ENCODE measurements at places on chromosomes 1 and 21.

GRCh38 chr1:48697066-48697707 is 79.5 kb downstream of the BEND5 start:
- no peak overlapping the region for H3K27ac ChIP-seq
- no peaks in the 10 kb centered on the region for H3K4me1 ChIP-seq
- H3K27me3 ChIP-seq = peaks cover 3% of the 10 kb centered on the region
- DNase-seq = peak; percentile 74
- H3K4me3 ChIP-seq = no peak overlapping the region

- no peaks in the 10 kb centered on the region for H3K4me1 ChIP-seq
- H3K36me3 ChIP-seq = no peaks in the 10 kb centered on the region
- H3K27me3 ChIP-seq = no peaks in the 10 kb centered on the region
- no peak overlapping the region for H3K4me3 ChIP-seq
Measured at GRCh38 chr1:103162360-103162759, 54.0 kb upstream of the COL11A1 start.

DNA sequence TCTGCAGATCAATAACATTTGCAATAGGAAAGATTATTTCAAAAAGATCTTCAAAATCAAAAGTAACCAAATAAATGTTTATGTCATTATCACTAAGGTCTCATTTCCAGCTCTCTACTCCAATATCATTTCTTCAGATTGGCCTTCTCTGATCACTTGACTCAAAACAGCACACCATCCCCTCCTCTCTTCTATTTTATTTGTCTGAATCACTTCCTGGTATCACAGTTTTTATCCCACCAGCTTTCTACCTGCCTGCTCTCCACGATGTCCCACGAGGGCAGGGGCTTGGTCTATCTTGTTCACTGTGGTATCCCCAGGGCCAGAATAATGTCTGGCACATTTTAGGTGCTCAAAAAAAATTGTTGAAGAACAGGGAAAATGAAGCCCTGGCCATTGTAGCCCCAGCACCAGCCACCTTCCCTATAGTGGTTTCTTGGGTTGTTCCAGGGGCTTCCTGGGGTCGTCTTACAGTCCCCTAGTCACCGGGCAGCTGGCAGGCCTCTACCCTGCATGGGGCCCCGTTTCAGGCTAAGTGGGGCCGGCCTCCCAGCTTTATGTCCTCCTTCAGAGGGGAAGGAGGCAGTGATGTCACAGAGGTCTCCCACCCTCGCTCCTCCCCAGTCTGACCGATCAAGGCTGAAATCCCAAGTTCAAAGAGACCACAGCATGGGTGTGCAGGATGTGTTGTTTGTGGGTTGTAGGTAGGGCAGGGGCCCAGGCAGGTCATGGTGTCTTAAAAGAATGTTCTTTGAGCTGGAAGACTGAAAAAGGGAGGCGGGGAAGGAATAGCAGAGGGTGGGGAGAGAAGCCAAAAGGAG is 3.5 kb upstream of the PADI1 start:
- H3K4me1 ChIP-seq = peaks cover 41% of the 10 kb centered on the region
- peak overlapping the region; percentile 79 for H3K27ac ChIP-seq
- DNase-seq = peak; percentile 65

- DNase-seq = no peak
- peaks cover 33% of the 10 kb centered on the region for H3K27me3 ChIP-seq
- no peaks in the 10 kb centered on the region for H3K4me1 ChIP-seq
- H3K4me3 ChIP-seq = no peak overlapping the region
- no peaks in the 10 kb centered on the region for H3K36me3 ChIP-seq
Measured at GRCh38 chr1:236051242-236051791, 13.6 kb downstream of the NID1 start.

- H3K27ac ChIP-seq = no peak overlapping the region
- no peak overlapping the region for H3K4me3 ChIP-seq
- no peaks in the 10 kb centered on the region for H3K36me3 ChIP-seq
- no peaks in the 10 kb centered on the region for H3K27me3 ChIP-seq
- peaks cover 1% of the 10 kb centered on the region for H3K4me1 ChIP-seq
Measured at GRCh38 chr21:16179773-16180172, 450.0 kb downstream of the USP25 start.

DNA sequence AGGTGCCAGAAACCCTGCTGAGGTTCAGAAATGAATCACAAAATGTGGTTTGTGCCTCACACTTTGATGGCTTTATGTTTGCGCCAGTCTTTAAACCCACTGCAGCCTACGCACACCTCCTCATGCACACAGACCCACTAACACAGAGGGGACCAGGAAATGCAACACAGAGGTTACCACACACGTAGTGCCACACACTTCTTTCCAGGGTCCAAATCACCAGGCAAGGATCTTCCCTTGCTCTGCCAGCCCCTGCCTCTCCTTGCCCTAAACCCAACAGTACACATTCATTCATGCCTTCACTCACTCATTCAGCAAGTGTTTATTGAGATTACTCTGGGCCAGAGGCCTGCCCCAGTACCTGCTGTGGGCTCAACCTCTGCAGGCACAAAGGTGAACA is 17.5 kb downstream of the MAB21L3 start:
- no peak for DNase-seq
- H3K4me3 ChIP-seq = peak overlapping the region; percentile 17
- peaks cover 6% of the 10 kb centered on the region for H3K27me3 ChIP-seq
- H3K4me1 ChIP-seq = peaks cover 27% of the 10 kb centered on the region
- no peaks in the 10 kb centered on the region for H3K36me3 ChIP-seq

- H3K4me1 ChIP-seq = no peaks in the 10 kb centered on the region
- no peak overlapping the region for H3K4me3 ChIP-seq
- no peak for DNase-seq
- peaks cover 12% of the 10 kb centered on the region for H3K27me3 ChIP-seq
Measured at GRCh38 chr1:29388170-29388569, 151.8 kb downstream of the PTPRU start.

DNA sequence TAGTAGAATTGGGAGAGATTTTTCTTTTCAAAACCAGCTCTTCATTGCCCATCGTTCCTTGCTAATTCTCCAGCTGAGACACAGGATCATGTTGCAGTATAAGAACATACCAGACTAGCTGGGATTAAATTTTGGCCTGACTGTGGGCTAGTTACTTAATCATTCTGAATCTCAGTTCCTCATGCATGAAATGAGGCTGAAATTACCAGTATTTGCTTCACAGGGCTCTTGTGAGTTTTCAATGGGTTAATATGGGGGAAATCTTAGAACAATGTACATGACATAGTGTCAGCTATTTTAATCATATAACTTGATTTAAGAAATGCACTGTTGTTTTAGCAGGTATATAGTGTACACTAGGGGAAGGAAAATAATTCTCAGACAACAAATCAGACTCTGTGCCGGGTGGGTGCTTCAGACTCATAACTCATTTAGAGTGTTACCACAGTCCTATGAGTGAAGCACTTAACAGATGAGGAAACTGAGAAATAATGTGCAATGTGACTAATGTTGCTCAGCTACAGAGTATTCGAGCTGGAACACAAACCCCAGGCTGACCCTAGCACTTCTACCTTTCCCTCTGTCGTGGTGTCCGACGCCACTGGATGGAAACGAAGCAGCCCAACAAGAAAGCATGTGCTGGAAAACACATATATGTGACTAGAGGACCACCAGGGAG is 137.6 kb upstream of the SGIP1 start:
- H3K4me1 ChIP-seq = peaks cover 9% of the 10 kb centered on the region
- no peak overlapping the region for H3K4me3 ChIP-seq
- no peak for DNase-seq
- peaks cover 2% of the 10 kb centered on the region for H3K27me3 ChIP-seq
- peaks cover 2% of the 10 kb centered on the region for H3K36me3 ChIP-seq

DNA sequence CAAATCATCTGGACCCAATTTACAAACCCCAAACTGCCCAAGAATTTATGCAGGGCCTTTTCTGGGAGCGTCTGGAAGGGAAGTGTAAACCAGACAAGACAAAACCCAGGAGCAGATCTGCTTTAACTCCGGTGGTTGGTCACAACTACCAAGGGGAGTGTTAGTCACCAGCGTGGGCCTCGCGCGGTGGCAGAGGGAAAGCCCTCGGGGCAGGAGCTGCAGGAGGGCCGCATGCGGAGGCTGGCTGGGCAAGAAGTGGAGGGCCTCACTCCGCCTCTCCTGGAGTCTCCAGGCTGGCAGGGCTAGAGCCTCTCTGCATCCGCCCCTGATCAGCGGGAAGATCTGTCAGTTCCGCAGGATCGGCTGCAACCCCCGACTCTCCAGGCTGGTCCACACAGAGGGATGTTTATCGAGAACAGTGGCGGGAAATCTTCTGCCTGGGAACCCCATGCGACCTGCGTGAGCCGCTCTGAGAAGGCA is 2.0 kb downstream of the COL24A1 start:
- H3K27ac ChIP-seq = no peak overlapping the region
- DNase-seq = no peak
- H3K27me3 ChIP-seq = peaks cover 40% of the 10 kb centered on the region
- H3K4me1 ChIP-seq = peaks cover 6% of the 10 kb centered on the region
- H3K4me3 ChIP-seq = no peak overlapping the region

- H3K4me3 ChIP-seq = peak overlapping the region; percentile 92
- H3K36me3 ChIP-seq = peaks cover 34% of the 10 kb centered on the region
- H3K27ac ChIP-seq = peak overlapping the region; percentile 93
- DNase-seq = no peak
Measured at GRCh38 chr21:44352253-44352860, 1.1 kb upstream of the TRPM2 start.

DNA sequence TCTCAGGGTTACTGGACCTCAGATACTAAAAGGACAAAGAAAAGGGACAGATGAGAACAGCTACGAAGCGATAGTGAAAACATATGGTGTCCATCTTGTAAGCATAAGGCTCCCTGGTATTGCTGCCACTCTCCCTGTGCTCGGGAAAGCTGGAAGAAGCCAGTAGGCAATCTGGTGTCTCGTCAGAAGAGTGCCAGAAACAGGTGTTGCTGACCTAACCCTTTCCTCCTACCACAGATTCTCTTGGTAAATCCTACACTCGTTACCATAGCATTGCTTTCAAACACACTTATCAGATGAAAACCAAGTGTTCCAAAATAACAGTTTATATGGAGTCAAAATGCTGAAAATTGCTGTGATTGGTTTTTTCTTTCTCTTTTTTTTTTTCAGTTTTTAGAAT is 146.3 kb downstream of the NRIP1 start:
- H3K27ac ChIP-seq = no peak overlapping the region
- no peaks in the 10 kb centered on the region for H3K4me1 ChIP-seq
- H3K27me3 ChIP-seq = no peaks in the 10 kb centered on the region
- DNase-seq = no peak

- peaks cover 9% of the 10 kb centered on the region for H3K36me3 ChIP-seq
- H3K27ac ChIP-seq = no peak overlapping the region
- peaks cover 3% of the 10 kb centered on the region for H3K4me1 ChIP-seq
- no peak overlapping the region for H3K4me3 ChIP-seq
Measured at GRCh38 chr1:45887156-45887842, 83.9 kb downstream of the MAST2 start.

- no peak overlapping the region for H3K27ac ChIP-seq
- H3K4me1 ChIP-seq = no peaks in the 10 kb centered on the region
- peaks cover 2% of the 10 kb centered on the region for H3K27me3 ChIP-seq
- no peak overlapping the region for H3K4me3 ChIP-seq
- no peaks in the 10 kb centered on the region for H3K36me3 ChIP-seq
- DNase-seq = no peak
Measured at GRCh38 chr1:99599678-99600175, 46.2 kb upstream of the PALMD start.

GRCh38 chr1:220521778-220522177 is 6.2 kb upstream of the MARK1 start:
- H3K36me3 ChIP-seq = no peaks in the 10 kb centered on the region
- DNase-seq = no peak
- no peaks in the 10 kb centered on the region for H3K4me1 ChIP-seq
- peaks cover 34% of the 10 kb centered on the region for H3K27me3 ChIP-seq
- H3K4me3 ChIP-seq = no peak overlapping the region

DNA sequence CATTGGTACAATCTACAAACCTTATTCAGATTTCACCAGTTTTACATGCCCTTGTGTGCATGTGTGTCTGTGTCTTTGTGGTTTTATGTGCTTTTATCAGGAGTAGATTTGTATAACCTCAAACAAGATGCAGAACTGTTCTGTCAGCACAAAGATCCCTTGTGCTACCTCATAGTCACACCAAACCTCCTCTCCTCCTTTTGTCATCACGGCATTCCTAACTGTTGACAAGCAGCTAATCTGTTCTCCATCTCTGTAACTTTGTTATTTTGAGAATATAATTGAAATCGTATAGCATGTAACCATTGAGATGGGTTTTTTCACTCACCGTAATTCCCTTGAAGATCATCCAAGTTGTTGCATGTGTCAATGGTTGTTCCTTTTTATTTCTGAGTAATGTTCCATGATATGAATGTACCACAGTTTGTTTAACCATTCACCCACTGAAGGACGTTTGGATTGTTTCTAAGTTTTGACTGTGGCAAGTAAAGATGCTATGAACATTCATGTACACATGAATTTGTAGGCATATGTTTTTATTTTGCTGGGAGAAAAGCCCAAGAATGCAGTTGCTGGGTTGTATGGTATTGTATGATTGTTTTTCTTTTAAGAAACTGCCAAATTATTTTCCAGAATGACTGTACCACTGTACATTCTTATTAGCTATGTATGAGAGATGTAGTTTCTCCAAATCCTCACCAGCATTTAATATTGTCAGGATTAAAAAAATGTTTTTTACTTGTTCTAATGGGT is 78.1 kb upstream of the B3GALT2 start:
- H3K4me1 ChIP-seq = no peaks in the 10 kb centered on the region
- no peak overlapping the region for H3K4me3 ChIP-seq
- peaks cover 26% of the 10 kb centered on the region for H3K36me3 ChIP-seq
- no peaks in the 10 kb centered on the region for H3K27me3 ChIP-seq
- H3K27ac ChIP-seq = no peak overlapping the region

- H3K4me1 ChIP-seq = peaks cover 7% of the 10 kb centered on the region
- H3K27ac ChIP-seq = no peak overlapping the region
- no peak overlapping the region for H3K4me3 ChIP-seq
- peaks cover 10% of the 10 kb centered on the region for H3K36me3 ChIP-seq
Measured at GRCh38 chr21:29201186-29201585, 70.7 kb downstream of the MAP3K7CL start.

GRCh38 chr1:100387657-100388350 is 35.5 kb downstream of the CDC14A start:
- no peaks in the 10 kb centered on the region for H3K27me3 ChIP-seq
- H3K36me3 ChIP-seq = peaks cover 9% of the 10 kb centered on the region
- peaks cover 24% of the 10 kb centered on the region for H3K4me1 ChIP-seq
- no peak for DNase-seq
- peak overlapping the region; percentile 70 for H3K4me3 ChIP-seq

GRCh38 chr1:246320286-246320685 is 186.8 kb downstream of the SMYD3 start:
- DNase-seq = no peak
- no peak overlapping the region for H3K27ac ChIP-seq
- no peaks in the 10 kb centered on the region for H3K27me3 ChIP-seq
- no peak overlapping the region for H3K4me3 ChIP-seq
- H3K36me3 ChIP-seq = peaks cover 5% of the 10 kb centered on the region
- H3K4me1 ChIP-seq = no peaks in the 10 kb centered on the region

- no peak overlapping the region for H3K4me3 ChIP-seq
- DNase-seq = no peak
- H3K27ac ChIP-seq = no peak overlapping the region
- H3K36me3 ChIP-seq = no peaks in the 10 kb centered on the region
- H3K4me1 ChIP-seq = no peaks in the 10 kb centered on the region
- no peaks in the 10 kb centered on the region for H3K27me3 ChIP-seq
Measured at GRCh38 chr1:34237151-34237815, 60.6 kb downstream of the C1orf94 start.

GRCh38 chr1:59732214-59732955 is 82.4 kb upstream of the HOOK1 start:
- H3K4me3 ChIP-seq = no peak overlapping the region
- H3K27me3 ChIP-seq = no peaks in the 10 kb centered on the region
- peaks cover 18% of the 10 kb centered on the region for H3K4me1 ChIP-seq
- no peak for DNase-seq
- H3K27ac ChIP-seq = no peak overlapping the region

- peaks cover 1% of the 10 kb centered on the region for H3K36me3 ChIP-seq
- H3K27ac ChIP-seq = peak overlapping the region; percentile 98
- peak; percentile 94 for DNase-seq
- peak overlapping the region; percentile 96 for H3K4me3 ChIP-seq
Measured at GRCh38 chr1:161389691-161390558, 22.2 kb upstream of the CFAP126 start.

Data from activated naive CD8-positive, alpha-beta T cell treated with anti-CD3 and anti-CD28 coated beads, Interleukin-2, amount 10 ng/mL, durations not matched to agents 7 days and 5 days (primary cell).